ENCODE measurements at places on chromosomes 2 and 18.

GRCh38 chr2:7725850-7726242 is 808.6 kb downstream of the RNF144A start:
- DNase-seq: no peak

GRCh38 chr2:39871291-39871761 is 92.3 kb upstream of the THUMPD2 start:
- no peak for DNase-seq

GRCh38 chr2:164514491-164514890 is 106.8 kb downstream of the GRB14 start:
- no peak for DNase-seq

DNA sequence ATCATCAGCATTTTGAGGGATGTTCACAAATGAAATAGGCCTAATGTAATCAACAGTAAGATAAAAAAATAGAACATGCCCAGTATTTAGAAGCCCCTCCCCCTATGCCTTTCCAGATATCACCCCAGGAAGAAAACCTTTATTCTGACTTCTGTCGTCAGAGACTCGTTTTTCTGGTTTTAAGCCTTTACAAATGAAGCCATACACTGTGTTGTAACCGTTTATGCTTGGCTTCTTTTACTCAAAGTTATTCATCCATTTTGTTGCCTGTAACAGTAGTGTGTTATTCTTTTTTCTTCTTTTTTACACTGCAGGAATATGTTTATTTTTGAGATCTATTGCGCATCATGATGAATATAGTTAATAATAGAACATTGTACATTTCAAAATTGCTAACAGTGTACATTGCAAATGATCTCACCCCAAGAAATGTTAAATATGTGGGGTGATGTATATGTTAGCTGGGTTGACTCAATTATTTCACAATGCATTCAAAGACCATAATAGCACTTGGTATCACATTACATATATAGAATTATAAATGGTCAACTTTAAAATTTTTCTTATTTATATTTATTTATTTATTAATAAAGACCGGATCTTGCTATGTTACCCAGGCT is 28.1 kb upstream of the PNPT1 start:
- no peak for DNase-seq

DNA sequence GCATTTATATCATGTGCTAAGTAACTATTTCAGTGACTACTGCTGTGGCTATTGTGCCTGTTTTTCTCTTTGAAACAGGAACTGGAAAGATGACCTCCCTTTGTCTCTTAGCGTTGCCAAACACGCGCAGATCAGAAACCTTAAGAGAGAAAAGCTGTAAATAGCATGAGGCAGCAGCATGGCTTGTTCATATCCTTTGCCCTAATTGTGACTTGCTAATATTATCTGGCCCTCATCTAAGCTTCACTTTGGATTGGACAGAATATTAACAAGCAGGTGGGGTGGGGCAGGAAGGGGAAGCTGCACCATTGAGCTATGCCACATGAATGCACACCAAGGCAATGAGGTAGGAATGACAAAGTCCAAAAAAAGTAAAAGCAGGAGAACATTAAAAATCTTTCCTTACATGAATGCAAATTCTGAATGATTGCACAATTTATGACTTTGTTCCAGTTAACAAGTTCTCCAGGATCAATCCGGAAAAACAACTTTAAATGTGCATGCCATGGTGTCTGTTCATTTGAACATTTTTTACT is 128.4 kb downstream of the IRS1 start:
- DNase-seq: no peak

- no peak for DNase-seq
Measured at GRCh38 chr2:64637931-64638330, 15.8 kb downstream of the SERTAD2 start.

DNA sequence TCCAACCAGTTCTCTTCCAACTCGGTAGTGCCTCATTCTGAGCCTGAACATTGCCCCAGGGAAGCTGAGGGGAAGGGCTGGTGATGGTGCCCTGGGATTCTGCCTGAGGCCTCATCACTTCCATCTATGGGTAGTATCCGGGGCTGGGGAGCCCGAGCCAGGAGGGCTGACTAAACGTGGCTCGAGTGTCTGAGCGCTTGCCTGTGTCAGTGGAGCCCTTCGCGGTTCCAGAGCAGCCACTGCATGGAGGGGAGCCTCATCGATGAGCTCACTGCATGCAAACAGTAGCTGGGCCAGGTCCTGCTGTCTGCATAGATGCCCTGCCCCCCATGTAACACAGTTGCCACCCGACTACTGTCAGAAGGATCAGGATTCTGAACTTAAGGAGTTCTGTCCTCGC is 129.3 kb downstream of the GLI2 start:
- DNase-seq: no peak

DNA sequence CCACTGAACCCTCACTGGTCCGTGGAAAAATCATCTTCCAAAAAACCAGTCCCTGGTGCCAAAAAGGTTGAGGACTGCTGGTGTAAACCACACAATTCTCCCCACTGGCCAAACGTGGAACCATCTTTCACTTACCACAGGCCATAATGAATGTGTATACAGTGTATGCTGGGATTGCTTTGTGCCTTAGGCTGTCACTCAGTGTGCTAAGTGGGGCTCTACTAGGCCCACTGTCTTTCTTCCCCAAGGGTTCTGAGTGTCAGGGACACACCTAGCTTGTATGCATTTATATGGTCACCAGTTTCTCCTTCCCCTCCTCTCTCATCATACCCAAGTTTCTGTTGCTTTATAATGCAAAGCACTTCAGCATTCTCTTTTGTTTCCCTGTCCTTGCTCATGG is 27.2 kb downstream of the SCYGR8 start:
- no peak for DNase-seq

- DNase-seq: no peak
Measured at GRCh38 chr18:71471963-71472725, 1072.0 kb downstream of the CBLN2 start.

DNA sequence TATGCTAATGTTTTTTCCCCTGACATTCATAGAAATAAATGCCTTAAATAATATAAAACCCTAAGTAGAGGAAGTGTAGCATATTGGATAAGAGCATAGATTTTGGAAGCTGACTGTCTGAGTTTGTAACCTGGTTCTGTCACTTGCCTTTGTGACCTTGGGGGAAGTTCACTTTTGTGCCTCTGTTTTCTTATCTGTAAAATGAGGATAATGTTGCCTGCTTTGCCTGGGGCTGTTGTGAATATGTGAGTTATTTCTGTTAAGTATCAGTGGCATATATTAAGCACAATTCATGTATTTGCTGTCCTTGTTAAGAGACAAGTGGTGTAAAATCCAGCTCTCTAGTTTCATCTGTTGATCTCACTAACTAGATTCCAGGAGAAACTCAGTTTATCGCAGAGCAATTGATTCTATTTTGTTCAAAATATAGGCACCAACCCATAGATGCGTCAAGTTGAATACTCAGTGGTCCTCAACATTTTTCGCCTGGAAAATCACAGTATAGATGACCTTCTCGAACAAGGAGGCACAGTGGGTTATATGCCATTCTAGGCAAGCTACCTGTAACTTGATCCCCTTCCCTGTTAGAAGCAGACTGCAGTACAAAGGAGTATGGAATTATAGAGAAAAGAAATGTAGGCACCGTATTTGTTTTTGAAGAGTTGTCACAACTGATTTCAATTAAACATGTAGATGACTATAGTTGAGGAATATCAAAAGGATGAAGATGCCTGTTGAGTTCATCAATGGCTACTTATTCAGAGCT is 67.0 kb downstream of the SOCS6 start:
- DNase-seq: no peak

- DNase-seq: no peak
Measured at GRCh38 chr2:47288864-47289263, 114.1 kb upstream of the MSH2 start.

DNA sequence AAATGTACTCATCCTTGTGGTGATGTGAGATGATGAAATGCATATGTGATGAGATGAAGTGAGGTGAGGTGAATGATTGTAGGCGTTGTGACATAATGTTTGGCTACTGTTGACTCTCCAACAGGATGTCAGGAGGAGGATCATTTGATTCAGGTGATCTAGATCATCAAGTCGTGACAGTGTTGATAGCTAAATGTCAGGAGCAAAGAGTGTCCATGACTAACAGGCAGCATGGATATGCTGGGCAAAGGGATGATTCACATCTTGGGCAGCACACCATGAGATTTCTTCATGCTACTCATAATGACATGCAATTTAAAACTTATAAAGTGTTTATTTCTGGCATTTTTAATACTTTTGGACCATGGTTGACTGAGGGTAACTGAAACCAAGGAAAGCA is 40.2 kb upstream of the UBXN4 start:
- no peak for DNase-seq

DNA sequence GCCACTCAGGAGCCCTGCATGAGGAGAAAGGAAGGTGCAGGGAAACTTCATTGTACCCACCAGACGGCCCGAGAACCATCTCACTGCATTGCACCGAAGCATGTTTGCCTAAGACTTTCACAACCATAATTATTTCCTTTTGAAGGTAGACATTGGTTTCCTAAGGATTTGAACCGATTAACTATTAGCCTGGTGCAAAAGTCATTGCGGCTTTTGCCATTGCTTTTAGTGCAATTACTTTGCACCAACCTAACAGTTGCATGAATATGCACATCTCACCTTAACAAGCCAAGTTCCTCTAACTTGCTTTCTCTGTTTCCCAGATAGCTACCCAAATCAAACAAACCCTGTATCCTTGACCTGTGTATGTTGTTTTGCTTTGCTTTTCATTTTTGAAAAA is 516.3 kb upstream of the ID2 start:
- no peak for DNase-seq

DNA sequence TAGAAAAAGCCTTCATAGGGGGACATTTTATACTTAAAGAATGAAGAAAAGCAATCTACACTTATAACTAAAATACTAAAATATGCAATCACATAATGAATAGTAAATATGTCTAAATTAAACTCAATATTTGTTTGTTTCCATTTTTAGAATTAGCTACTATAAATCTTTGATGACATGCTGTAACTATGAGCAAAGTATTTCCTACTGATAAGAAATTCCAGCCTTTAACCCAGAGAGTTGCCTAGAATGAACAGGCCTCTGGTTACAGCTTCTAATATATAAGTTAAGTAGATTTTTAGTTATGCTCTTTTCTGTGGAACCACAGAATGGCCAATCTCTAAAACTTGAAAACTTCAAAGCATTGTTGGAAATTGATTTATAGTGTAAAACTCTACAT is 1465.6 kb upstream of the ZEB2 start:
- DNase-seq: no peak

DNA sequence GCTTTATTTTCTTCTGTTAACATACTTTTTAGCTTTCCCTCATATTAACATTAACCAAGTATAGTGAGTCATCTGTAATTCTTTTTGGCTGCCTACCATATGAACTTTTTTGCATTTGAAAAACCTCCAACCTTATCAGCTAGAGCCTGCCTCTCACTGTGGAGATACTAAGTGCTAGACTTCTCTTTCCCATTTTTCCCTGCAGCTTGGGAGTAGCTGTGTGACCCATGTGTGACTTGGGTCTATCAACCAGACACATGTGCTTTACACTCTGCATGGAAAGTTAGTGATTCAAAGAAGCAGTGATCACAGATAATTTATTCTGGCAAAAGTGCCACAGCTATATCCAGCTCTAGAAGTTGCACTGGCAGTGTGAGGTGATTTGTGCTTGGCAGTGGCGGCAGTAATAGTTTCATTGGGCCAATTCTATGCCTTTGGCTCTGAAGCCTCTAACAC is 36.3 kb downstream of the PREPL start:
- DNase-seq: no peak

- DNase-seq: no peak
Measured at GRCh38 chr18:9546468-9546867, 67.9 kb downstream of the PPP4R1 start.

GRCh38 chr18:67509741-67510391 is 6.7 kb downstream of the DSEL start:
- DNase-seq: no peak

DNA sequence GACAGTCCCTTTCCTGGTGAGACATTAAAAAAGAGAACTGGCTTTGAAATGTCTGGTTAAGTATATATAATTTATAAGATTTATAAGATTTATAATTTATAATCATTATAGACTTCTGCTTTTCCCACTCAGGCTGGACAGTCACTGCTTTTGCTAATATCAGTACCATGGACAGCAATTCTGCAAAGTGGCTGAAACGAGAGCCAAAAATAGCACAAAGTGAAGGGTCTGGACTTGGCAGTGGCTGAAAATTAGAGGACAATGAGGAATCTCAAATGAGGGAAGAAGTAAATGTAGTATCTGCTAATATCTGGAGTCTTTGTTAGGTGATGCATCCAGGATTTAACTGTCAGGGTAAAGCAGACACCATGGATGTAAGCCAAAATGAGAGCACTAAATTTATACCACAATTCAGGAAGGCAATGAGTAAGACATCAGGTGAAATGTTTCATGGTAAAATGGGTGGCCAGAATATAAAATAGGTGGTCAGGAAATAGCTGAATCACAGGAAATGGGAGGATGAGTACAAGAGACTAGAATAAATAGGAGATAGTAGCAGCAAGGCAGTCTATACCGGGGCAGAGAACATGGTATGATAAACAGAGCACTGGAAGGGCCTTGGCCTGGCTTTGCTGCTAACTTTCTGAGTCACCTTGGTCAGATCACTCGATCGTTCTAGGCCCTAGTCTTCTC is 39.6 kb upstream of the BOD1L2 start:
- DNase-seq: no peak

GRCh38 chr2:238920601-238921001 is 72.7 kb downstream of the TWIST2 start:
- no peak for DNase-seq

DNA sequence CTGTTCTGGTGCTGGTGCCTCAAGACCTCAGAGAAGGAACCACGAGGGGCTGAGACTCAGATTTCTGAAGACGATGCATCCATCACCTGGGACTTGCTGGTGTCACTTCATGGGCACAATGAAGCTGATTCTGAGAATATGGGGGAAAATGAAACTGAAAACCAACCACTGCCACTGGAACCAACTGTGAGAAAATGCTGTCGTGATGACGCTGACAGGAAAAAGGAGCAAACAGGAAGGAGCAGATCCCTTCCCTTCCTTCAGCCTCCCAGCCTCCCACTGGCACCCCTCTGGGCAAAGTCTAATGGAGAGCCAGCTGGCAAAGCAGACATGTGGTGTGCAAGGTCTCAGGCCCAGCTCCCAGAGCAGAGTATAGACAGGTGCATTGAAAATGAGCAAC is 109.7 kb downstream of the FOXI3 start:
- no peak for DNase-seq

DNA sequence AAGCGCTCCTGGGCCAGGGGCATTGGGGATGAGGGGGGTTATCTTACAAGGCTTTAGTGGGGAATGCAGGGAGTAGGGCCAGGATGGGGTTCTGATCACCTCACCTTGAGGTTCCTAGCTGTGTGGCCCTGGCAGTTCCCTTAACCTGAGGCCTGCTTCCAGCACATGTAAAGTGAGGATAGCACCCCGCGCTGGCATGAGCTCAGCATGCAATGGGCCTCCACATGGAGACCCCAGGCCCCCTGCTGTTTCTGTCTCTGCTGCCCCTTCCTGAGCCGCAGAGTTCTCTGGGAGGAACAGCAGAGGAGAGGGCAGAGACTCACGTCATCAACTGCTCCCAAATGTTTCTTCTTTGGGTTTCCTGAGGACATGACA is 8.6 kb upstream of the TEX51 start:
- no peak for DNase-seq

GRCh38 chr2:221521233-221521845 is 50.8 kb downstream of the EPHA4 start:
- no peak for DNase-seq

GRCh38 chr18:74351354-74351753 is 35.7 kb downstream of the C18orf63 start:
- DNase-seq: no peak
